ENCODE measurements at places on chromosomes 4 and X. TPM values are rescaled to one million over a fixed set of nuclear protein-coding genes. Genes with fewer than 3 reads are reported as not detected.

GRCh38 chr4:64780664-64781063, 371.4 kb upstream of the TECRL start:
- H3K27ac ChIP-seq: no peak overlapping the region
- no peak for DNase-seq
- no peak overlapping the region for H3K4me3 ChIP-seq
- no peaks in the 10 kb centered on the region for H3K27me3 ChIP-seq
- H3K4me1 ChIP-seq: no peaks in the 10 kb centered on the region

ADAMTS3 gene
- total RNA-seq: not detected

DNA sequence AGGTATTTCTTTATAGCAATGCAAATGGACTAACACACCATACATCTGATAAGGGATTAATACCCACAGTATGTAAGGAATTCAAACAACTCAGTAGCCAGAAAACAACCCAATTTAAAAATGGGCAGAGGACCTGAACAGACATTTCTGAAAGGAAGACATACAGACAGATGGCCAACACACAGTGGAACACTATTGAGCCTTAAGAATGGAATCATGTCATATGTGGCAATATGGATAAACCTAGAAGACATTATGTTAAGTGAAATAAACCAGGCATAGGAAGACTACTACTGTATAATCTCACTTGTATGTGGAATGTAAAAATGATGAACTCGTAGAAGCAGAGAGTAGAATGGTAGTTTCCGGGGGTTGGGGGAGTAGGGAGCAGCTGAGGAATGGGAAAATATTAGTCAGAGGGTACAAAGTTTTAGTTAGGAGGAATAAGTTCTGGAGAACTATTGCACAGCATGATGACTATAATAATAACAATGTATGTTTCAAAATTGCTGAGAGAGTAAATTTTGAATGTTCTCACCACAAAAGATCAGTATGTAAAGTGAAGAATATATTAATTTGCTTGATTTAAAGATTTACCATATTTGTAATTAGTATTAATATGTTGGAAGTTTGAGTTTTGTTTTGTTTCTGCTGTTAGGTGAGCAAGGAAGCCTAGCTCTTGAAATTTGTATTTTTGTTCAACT, 25.2 kb downstream of the WDR44 start:
- no peak overlapping the region for H3K27ac ChIP-seq
- no peak for DNase-seq
- H3K27me3 ChIP-seq: peaks cover 2% of the 10 kb centered on the region
- H3K4me3 ChIP-seq: no peak overlapping the region

UBE2A gene
- 60.0 TPM for total RNA-seq

DNA sequence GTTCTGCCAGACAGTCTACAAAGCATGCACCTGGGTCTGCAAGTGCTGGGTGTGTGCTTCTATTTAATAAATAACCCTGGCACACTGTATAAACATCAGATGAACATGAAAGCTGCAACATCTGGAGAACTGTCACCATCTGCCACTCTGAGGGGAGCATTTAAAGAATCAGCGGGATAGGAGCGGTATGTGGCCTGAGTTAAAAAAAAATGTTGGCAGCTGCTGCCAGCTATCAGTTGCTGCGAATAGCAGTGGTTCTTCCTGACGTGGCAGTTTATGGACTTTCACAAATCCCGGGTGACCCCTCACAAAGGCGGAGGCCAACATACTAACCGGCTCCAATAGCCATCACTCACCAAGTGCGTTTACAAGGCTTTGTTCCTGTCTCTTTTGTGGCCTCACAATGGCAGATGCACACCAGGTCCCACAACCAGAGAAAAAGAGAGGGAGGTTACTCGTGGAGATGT, 95.1 kb downstream of the RASL11B start:
- H3K4me1 ChIP-seq: no peaks in the 10 kb centered on the region
- no peaks in the 10 kb centered on the region for H3K27me3 ChIP-seq
- DNase-seq: no peak
- no peaks in the 10 kb centered on the region for H3K36me3 ChIP-seq

DNA sequence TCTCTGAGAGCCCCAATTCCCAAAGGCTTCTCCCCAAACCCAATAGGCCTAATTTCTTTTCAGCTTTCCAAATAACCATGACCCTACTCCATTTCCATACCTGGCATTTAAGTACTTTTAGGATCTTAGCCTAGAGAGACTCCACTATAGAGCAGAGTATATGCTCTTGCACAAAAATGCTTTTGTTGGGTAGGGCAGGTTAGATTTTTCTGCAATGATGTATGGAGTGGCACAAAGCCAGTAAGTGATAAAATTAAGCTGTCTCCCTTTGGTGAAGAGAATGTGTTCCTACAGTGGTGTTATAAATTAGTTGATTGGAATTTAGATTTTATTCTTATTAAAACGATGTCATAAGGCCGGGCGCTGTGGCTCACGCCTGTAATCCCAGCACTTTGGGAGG, 124.9 kb downstream of the INPP4B start:
- H3K36me3 ChIP-seq: no peaks in the 10 kb centered on the region
- no peak overlapping the region for H3K4me3 ChIP-seq

- no peaks in the 10 kb centered on the region for H3K36me3 ChIP-seq
- H3K27ac ChIP-seq: no peak overlapping the region
- H3K4me1 ChIP-seq: no peaks in the 10 kb centered on the region
- no peak for DNase-seq
Measured at GRCh38 chr4:182175788-182176519, 67.2 kb upstream of the TENM3 start.

DNA sequence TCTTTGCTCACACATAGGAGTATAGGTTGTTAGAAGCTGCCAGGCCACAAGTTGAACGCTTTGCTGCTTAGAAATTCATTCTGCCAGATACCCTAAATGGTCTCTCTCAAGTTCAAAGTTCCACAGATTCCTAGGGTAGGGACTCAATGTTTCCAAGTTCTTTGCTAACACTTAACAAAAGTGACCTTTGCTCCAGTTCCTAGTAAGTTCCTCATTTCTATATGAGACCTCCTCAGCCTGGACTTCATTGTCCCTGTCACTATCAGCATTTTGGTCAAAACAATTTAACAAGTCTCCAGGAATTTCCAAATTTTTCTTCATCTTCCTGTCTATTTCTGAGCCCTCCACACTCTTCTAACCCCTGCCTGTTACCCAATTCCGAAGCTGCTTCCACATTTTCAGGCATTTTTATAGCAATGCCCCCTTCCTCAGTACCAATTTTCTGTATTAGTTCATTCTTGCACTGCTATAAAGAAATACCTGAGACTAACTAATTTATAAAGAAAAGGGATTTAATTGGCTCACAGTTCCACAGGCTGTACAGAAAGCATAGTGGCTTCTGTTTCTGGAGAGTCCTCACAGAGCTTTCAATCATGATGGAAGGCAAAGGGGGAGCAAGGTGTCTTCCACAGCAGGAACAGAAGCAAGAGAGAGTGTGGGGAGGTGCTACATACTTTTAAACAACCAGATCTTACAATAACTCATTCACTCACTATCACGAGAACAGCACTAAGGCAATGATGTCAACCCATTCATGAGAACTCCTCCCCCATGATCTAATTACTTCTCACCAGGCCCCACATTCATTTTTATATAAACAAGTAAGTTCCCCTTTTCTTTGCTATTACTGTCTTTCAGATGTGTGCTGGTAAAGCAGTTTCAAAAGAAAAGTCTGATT, 11.5 kb upstream of the TLR1 start:
- DNase-seq: no peak
- no peaks in the 10 kb centered on the region for H3K27me3 ChIP-seq
- H3K4me3 ChIP-seq: no peak overlapping the region
- H3K36me3 ChIP-seq: peaks cover 8% of the 10 kb centered on the region
- H3K27ac ChIP-seq: no peak overlapping the region
- H3K4me1 ChIP-seq: peaks cover 30% of the 10 kb centered on the region

EPGN gene
- 2.6 TPM for total RNA-seq
